ENCODE measurements at places on chromosomes 4 and X.
A peak's percentile ranks its signal among the peaks of the same experiment; 100 is the strongest.

DNA sequence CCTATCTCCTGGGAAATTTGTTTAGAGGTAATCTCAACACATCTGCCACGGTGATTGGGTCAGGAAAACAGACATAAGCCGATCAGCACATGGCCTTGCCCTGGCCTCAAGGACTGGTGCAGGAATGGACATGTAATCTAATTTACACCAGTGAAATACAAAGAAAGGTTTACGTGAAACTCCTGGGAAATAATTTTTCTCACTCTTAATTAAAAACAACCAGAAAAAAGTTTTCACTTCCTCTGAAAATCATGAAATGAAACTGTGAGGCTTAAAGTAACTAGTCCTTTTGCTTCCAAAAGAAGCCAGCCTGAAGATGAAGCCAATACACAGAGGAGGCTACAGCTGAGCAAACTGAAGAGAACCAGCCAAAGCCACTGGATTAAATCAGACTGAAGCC, 154.1 kb upstream of the FAM241A start:
- no peak for DNase-seq

- no peak for DNase-seq
These were observed 115.9 kb downstream of the NSUN7 start for GRCh38 chr4:40865696-40866095.

- no peak for DNase-seq
These were observed 2394.2 kb upstream of the AGA start for GRCh38 chr4:179836179-179837075.

DNA sequence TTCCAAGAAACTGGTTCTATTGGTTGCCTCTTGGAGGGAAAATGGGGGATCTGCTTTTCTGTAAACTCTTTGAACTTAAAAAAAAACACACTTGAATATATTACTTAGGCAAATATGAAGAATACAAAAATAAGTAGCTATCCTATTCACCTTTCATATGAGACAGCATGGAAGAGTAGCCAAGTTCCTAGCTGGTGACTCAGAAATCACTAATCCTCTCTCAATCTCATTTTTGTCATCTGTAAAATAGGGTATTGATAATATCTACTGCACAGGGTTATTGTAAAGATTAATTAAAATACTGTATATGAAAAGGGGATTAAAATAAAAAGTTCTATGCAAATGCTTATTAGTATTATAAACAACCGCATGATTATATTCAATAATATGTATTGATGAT, 12.7 kb downstream of the MGARP start:
- DNase-seq = no peak

DNA sequence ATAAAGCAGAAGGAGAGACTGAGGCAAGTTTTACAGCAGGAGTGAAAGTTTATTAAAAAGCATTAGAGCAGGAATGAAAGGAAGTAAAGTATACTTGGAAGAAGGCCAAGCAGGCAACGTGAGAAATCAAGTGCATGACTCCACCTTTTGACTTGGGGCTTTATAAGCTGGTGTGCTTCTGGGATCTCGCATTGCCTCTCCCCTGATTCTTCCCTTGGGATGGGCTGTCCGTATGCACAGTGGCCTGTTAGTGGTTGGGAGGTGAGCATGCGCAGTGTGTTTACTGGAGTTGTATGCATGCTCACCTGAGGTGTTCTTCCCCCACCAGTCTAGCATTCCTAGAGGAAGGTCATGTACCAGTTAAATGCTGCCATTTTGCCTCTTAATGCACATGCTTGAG, 29.1 kb upstream of the C1QTNF7 start:
- DNase-seq = no peak

- no peak for DNase-seq
These were observed 33.1 kb downstream of the SLC7A11 start for GRCh38 chr4:138209094-138209493.

DNA sequence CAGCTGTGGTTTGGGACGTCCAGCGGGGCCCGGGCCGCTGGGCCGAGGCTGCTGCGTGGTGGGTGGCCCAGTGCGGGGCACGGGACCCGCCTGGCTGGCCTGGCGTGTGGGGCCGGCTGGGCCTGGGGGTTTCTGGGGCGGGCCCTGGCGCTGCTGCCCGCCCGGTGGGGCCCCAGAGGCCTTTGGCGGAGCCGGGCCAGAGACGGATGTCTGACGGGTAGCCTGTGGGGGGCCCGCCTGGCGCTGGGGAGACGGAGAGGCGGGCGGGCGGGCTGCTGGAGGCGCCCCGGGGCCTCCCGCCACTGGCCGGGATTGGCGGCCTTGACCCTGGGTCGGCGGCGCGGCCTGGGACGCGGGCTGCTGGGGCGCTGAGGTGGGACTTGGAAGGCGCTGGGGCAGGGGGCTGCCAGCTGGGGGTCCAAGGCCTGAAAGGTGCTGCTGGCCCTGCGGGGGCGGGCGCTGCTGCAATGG, 8.1 kb upstream of the TIMP1 start:
- no peak for DNase-seq

GRCh38 chr4:74217365-74217764, 59.4 kb downstream of the MTHFD2L start:
- no peak for DNase-seq

DNA sequence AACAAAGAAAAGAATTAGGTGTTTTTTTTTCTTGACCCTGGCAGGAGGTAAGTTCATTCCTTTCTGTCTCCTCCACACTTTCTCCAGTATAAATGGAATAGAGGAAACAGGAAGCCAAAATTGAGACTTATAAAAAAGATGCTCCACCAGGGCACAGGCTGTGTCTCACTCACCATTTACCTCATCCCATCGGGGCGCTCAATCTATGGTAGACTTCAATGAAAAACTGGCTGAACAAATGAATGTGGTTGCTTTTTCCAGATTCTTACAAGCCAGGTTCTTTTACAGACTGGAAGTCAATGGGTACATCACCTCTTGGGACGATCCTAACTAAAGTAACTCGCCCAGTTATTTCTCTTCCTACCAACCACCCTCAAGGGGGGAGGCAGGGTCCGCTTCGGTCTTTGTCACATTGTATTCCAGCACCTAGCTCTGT, 685 bp downstream of the COMMD8 start:
- no peak for DNase-seq

- DNase-seq = no peak
These were observed 7.9 kb downstream of the HUWE1 start for GRCh38 chrX:53678667-53679066.

DNA sequence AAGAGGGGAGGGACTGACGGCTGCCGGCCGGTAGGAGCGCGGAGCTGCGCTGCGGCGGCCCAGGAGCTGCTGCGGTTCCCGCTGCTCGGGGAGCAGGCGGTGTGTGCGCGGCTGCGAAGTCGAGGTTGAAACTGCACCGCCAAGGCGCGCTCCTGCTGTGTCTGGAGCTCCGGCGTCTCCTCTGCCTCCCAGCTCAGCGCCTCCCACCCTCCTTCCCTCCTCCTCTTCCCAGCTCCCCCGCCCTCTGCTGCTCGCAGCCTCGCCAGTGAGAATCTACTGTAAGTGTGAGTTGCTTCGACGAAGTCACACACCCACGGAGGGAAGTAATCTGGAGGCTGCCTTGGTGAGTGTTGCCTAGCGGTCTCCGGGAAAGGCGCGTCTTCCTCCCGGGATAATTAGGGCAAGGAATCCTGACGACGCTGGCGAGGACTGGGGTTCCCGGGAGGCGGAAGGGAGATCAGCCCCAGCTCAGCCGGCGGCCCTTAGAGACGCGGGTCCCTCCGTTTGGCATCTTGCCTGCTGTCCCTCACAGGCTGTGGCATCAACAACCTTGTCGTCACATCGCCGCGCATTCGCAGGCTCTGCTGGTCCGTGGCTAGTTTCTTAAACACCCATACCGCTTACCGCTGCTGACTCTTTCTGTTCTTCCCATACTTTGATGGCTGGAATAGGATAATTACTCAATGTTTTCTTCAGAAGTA, at the start of gene EPHA5:
Gene EPHA5 (minus strand): TSS at position 159 of the 701 bp plus-strand sequence. CDS start 747 bp downstream, outside the sequence.
- DNase-seq = peak; percentile 40

GRCh38 chr4:73070074-73070390, 516 bp upstream of the COX18 start:
- DNase-seq = no peak

- DNase-seq = no peak
These were observed 200.0 kb downstream of the PALLD start for GRCh38 chr4:168696826-168697225.

GRCh38 chr4:99807666-99808065, 9.0 kb upstream of the DAPP1 start:
- no peak for DNase-seq

- DNase-seq = no peak
These were observed 319.5 kb upstream of the POF1B start for GRCh38 chrX:85698921-85699320.

DNA sequence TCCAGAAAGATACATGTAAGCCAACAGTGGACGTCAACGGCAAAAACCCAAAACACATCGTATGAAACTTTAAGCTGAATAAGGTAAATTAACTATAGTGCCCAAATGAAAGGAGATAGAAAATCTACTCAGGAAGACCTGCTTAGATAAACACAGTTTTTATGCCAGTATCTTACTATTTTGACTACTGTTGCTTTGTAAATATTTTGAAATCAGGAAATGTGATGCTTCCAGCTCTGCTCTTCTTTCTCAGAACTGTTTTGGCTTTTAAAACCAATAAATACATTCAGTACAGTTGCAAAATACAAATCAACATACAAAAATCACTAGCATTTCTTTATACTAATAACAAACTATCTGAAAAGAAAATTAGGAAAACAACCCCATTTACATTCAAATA, 83.8 kb downstream of the SMARCA5 start:
- DNase-seq = no peak

DNA sequence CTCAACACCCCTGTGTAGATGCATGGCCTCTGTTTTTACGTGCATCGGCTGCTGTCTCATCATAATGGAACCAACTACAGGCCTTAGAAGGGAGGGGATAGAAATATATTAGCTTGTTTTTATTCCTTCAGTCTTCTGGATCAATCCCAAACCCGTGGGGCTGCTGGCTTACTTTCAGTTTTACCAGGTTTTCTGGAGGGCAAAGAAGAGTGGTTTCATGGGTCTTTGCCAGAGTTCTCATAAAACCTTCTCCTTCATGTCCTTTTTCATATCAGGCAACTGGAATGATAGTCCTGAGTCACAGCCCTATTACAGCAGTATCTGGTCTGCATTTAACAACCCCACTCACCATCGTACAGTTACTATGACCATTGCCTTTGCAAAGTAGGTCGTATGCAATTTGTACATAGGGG, 34.6 kb downstream of the PPP2R2C start:
- no peak for DNase-seq

DNA sequence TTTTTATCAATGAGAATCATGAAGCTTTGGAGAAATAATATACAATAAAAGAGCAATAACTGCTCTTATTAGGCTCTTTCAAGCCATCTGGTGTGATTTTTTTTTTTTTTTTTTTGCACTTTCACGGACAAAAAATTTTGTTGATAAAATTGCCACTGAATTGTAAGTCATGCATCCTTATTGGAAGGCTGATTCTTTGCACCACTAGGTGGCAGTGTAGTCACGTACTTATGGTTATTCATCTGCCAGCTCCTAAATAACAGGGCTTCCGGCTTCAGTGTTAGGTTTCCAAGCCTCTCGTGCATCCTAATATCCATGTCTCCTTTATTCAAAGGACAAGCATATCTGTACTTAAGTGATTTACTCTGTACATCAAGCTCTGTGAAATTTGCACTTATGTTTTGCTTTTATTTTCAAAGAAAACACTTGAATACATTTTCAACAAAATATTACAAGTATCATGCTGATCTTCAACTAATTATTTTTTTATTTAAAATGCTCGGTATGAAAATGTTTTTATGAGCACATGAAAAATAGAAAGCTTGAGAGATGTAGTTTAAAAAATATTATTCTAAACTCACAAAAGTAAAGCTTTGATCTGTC, 1578.3 kb upstream of the TENM3 start:
- peak; percentile 59 for DNase-seq

Measured in CMK (cell line).